ENCODE measurements at places on chromosomes 11 and 22. TPM values are rescaled to one million over a fixed set of nuclear protein-coding genes. Genes with fewer than 3 reads are reported as not detected.

The TPCN2 gene
- total RNA-seq = 27.9 TPM

The TTC36 gene
- total RNA-seq = not detected

The SAA4 gene
- not detected for total RNA-seq

The RFPL1 gene
- total RNA-seq = not detected

The MYO18B gene
- total RNA-seq = 31.6 TPM

The F2 gene
- total RNA-seq = 0.19 TPM

The SLC43A3 gene
- total RNA-seq = 97.8 TPM

The ESAM gene
- total RNA-seq = 182 TPM

The SERPING1 gene
- total RNA-seq = 1,015 TPM

The NCR3LG1 gene
- 2.9 TPM for total RNA-seq
